Fibroblast of upper back skin (primary cell): ENCODE measurements at places on chromosomes 16 and 17.

GRCh38 chr17:40554646-40555295 is 10.5 kb downstream of the CCR7 start:
- DNase-seq: no peak

DNA sequence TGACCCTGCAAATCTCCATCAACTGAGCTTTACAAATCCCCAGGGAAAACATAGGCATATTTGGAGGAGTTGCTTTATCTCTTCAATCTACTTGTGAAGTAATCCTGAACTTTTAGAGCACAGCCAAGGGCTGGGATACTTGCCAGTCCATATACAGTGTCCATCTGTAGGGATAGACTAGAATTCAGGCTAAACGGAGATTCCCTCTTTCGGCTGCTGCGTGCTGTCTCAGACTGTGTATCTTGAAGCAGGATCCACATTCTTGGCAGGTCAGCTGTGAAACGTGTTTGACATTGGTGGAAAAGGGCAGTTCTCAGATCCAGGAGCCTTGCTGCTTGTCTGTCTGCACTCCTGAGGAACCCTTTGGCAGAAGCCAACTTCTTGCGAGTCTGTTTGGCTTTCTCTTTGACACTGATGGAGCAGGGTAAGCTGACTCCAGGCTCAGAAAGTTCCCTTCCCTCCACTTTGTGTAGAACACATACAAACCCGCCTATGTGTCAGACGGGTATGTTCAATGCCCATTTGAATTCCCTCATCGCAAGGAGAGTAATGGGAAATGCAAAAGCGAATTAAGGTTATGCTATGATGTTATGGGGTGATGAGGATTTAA is 221.8 kb downstream of the MAP2K4 start:
- DNase-seq: peak; percentile 13

GRCh38 chr16:22235839-22236745 is 30.0 kb downstream of the EEF2K start:
- no peak for DNase-seq

GRCh38 chr17:61384354-61384691 is 15.3 kb upstream of the TBX2 start:
- no peak for DNase-seq

GRCh38 chr17:6775871-6776405 is at the start of gene FBXO39:
Gene FBXO39 (plus strand): TSS chr17:6776215. CDS start chr17:6779869, 3,654 bp downstream.
- no peak for DNase-seq

GRCh38 chr16:3836641-3837040 is 43.9 kb downstream of the CREBBP start:
- no peak for DNase-seq

- DNase-seq: peak; percentile 90
Observed at GRCh38 chr16:2520097-2520783, at the start of gene AMDHD2. Gene AMDHD2 (plus strand): TSS chr16:2520371. CDS start chr16:2520459, 88 bp downstream.
